ENCODE measurements at places on chromosomes 6 and 20.
A peak's percentile ranks its signal among the peaks of the same experiment; 100 is the strongest.

DNA sequence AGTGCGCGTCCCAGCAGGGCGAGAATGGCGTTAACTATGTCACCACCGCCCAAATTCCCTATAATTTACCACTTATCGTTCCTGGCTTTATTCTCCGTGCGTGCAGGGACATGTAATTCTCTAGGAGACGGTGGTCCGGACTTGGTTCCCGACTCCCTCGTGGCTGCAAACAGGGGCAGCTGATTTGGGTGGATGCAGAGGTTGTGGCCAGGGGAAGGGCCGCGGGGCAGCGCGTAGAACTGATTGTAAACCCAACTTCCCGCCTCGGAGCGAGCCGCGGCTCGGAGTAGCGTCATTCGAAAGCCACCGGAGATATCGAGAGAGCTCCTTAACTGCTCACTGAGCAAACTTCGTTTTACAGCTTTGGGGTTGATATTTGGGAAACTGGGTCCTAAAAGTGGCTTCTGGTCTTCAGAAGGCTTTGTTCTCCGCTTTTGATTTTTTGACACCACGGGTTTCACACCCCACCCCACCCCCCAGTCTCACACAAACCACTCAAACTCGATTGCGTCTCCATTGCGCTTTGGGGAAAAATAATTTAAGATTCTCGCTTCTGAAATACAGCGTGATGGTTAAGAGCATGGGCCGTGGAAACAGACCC is 17.5 kb upstream of the ZSCAN9 start:
- DNase-seq, result no peak

GRCh38 chr20:58723628-58723984 is 31.0 kb downstream of the NPEPL1 start:
- no peak for DNase-seq

DNA sequence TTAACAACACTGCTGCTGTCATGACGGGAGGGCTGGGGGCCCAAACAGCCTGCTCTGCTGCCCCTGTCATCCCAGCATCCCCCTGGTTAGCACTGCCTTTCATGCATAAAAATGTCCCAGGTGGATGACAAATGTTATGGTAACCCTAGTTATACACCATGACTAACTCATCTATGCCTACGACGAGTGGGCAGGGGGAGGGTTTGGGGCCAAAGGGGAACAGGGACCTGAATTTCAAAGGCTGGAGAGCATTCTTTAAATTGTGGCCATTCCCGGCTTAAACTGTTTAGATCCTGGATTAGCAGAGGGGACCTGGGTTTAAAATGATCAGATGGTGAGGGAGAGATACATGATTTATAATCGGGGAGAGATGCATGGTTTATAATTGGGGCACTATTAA is 24.4 kb downstream of the GNAS-AS1 start:
- no peak for DNase-seq

GRCh38 chr20:19451923-19452295 is 239.5 kb downstream of the SLC24A3 start:
- no peak for DNase-seq

- peak; percentile 2 for DNase-seq
These were observed 793 bp upstream of the PDSS2 start for GRCh38 chr6:107460083-107460631.

DNA sequence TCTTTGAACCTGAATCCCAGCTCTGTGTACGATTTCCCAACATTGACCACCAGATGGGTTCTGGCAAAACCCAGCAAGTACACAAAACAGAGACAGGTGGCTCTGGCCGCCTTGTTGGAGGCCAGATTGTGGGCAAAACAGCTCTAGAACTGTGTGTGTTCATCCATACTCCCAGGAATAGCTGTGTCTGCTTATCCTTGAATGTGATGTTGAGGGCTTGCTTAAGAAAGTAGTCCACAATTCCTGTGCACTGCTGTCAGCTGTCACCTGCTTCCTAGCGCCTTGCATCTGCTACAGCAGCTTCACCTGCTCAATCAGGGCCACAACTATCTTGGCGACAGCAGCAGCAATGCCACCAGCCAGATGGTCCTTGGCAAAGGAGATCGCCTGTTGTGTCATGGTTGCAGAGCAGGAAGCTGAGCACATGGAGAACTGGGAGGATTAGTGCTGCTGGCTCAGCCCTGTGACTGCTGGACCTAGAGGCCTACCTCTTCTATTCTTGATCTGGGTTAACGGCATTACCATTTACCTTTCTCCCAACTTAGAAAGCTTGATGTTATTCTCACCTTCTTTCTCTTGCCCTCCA is 3.7 kb upstream of the SMAP1 start:
- DNase-seq, result no peak

DNA sequence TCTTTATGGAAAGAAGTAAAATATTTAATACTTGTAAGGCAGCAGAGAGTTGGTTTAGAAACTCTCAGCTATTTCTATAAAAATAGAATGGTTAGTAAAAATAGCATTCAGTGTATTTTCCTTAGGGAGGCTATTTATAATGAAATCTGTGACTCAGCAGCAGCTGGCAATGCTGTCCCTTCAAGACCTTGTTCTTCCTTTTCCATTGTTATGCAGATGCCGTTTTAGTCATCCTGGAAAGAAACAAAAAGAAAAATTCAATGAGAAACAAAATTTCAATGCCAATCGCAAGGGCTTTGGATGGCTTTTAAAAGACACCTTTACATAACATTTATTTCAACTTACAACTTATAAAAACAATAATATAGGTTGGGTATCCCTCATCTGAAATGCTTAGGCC is 17.5 kb downstream of the MPC1 start:
- no peak for DNase-seq

- no peak for DNase-seq
These were observed 13.1 kb downstream of the UTRN start for GRCh38 chr6:144298194-144298593.

DNA sequence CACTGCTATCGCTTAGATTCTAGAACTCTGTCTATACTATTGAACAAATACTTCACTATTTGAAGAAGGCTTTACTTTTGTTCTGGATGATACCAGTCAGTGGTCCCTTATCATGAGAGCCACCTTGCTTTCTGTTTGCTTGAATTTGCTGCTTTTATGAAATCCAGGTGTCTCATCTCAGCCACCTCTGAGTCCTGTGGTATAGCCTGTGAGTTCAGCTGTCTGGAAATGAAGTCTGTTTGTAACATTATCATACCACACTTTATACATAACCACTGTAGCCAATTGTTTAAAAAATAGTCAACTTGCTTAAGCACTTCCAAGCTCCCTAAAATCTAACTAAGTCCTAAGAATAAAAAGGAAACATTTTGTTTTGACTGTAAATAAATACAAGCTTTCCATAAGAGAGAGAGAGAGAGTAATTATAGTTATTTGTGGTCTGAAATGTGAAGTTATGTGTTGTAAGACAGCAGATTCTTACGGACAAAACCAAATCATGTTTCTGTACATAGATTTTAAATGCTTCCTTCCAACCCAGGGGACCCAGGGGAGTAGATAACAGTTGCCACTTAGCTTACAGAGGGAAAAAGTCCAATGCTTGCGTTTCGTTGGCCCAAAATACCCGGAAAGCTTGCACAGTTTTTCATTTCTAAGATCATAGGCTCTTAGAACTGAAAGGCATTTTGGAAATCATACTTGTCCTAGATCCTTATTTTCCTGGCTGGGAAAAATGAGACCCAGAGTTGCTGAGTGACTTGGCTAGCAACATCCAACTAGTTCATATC is 1107.8 kb upstream of the FLRT3 start:
- DNase-seq, result no peak

DNA sequence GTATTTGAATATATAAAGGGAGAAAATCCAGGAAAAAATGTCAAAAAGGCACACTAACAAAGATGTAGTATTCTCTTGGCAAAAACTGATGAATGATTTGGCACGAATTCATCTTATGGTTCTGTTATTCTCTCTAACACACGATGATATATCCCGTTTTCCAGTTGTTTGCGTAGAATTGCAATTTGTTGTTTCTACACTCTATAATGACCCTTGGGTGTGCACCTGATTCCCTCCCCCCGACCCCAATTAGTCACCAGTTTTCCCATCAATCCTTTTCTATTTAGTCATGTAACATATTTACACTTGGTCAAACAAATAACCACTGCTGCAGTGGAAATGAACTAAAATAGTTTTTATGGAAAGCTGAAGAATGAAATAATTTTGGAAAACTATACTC is 1.5 kb upstream of the ARID1B start:
- no peak for DNase-seq

GRCh38 chr6:39812853-39813533 is 20.8 kb downstream of the DAAM2 start:
- no peak for DNase-seq

GRCh38 chr20:46171909-46172308 is 53.8 kb downstream of the CD40 start:
- DNase-seq, result no peak

GRCh38 chr6:125843593-125843992 is 52.8 kb downstream of the NCOA7 start:
- no peak for DNase-seq

DNA sequence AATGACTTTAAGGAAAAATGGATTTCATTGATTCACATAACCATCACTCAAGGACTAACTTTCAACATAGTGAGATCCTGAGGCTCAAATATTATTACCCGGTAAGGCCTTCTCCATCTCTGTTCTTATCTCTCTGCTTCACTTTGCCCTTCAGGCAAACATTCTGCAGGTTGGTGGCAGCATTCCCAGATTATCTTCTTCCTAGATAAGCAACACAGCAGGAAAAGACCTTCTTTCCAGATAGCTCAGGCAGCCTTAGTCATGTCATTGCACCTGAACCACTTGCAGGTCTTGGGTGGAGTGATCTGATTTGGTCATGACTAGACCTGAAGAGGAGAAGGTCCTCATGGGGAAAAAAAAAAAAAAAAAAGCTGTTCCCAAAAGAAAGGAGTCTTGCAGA is 5.3 kb upstream of the HIVEP2 start:
- DNase-seq, result no peak

- no peak for DNase-seq
These were observed 29.0 kb downstream of the MAS1 start for GRCh38 chr6:159919800-159920199.
